ENCODE measurements at places on chromosomes 2 and 18. TPM values are rescaled to one million over a fixed set of nuclear protein-coding genes. Genes with fewer than 3 reads are reported as not detected.
A peak's percentile ranks its signal among the peaks of the same experiment; 100 is the strongest.

GRCh38 chr18:46629361-46629760 lies 27.7 kb downstream of the LOXHD1 start:
- DNase-seq = no peak

REG3G gene
- total RNA-seq = 0.23 TPM

DNA sequence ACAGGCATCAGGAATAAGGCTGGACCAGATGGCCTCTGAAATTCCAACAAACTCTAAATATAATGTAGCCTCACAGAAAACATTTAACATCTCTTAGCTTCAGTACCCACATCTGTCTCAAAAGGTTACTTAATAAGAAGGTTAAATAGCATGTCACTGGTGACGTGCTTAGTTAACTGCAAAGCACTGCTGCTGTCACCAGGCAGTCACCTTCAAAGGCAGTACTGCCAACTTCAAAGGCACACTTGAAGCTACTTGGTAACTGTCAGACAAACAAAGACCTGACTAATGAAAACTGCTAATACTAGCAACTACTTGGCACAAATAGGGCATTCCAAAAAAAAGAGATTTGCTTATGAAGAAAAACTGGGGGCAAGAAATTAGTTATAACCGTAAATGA lies 36.2 kb downstream of the EPG5 start:
- DNase-seq = no peak

GRCh38 chr2:220434385-220434784 lies 807.0 kb downstream of the SLC4A3 start:
- peak; percentile 77 for DNase-seq

Measured in HT1080 (cell line).